ENCODE measurements at places on chromosomes 16 and 17. TPM values are rescaled to one million over a fixed set of nuclear protein-coding genes. Genes with fewer than 3 reads are reported as not detected.

- no peak overlapping the region for H3K4me3 ChIP-seq
- no peaks in the 10 kb centered on the region for H3K36me3 ChIP-seq
- H3K27ac ChIP-seq, result no peak overlapping the region
- DNase-seq, result peak; percentile 29
- H3K4me1 ChIP-seq, result peaks cover 3% of the 10 kb centered on the region
Observed at GRCh38 chr17:1997927-1998742, 27.0 kb downstream of the RTN4RL1 start.

- peak overlapping the region; percentile 63 for H3K4me3 ChIP-seq
- H3K4me1 ChIP-seq, result peaks cover 62% of the 10 kb centered on the region
- peak overlapping the region; percentile 89 for H3K27ac ChIP-seq
- DNase-seq, result no peak
- peaks cover 27% of the 10 kb centered on the region for H3K27me3 ChIP-seq
Observed at GRCh38 chr17:17403065-17403464, 73.7 kb upstream of the MED9 start.

Gene TMC8
- total RNA-seq, result 278 TPM

DNA sequence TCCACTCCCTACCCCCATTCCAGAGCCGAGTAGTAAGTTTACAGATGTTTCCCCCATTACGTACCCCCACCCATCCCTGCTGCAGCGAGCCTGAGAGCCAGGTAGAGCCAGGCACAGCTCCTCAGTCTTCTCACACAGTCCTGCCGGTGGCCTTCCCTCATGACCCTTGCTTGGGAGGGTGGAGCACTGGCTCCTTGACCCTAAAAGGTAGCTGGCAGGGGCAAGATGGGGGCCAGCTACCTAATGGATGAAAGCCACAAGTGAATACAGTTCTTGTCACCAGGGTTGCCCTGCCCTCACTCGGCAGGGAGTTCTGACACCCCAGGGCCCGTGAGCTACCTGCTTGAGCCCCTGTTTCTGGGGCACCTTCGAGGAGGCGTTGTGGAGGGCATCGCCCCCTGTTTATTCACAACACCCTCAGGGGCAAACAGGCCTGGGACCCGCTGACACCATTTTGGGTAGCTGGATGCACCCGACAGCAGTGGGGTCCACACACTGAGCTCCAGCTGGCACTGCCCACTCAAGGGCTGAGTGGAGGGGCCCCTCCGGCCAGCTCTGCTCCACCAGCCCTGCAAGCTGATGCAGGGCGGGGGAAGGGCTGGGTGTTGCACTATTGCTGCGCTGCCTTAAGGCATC is 22.2 kb downstream of the ADAM11 start:
- DNase-seq, result no peak
- H3K27me3 ChIP-seq, result peaks cover 6% of the 10 kb centered on the region
- H3K36me3 ChIP-seq, result no peaks in the 10 kb centered on the region
- H3K4me3 ChIP-seq, result no peak overlapping the region
- H3K27ac ChIP-seq, result no peak overlapping the region
- peaks cover 8% of the 10 kb centered on the region for H3K4me1 ChIP-seq

All from activated CD8-positive, alpha-beta T cell treated with anti-CD3 and anti-CD28 coated beads, Interleukin-2, amount 10 ng/mL, durations not matched to agents 7 days and 5 days (primary cell).